Esophagus (tissue), 2 donors: ENCODE measurements at places on chromosomes 6 and 20. TPM values are rescaled to one million over a fixed set of nuclear protein-coding genes. Genes with fewer than 3 reads are reported as not detected.

Gene SLC17A3
- polyA plus RNA-seq, result not detected

Gene GPR6
- not detected for polyA plus RNA-seq

Gene KCNS1
- 0.04 TPM for polyA plus RNA-seq

Gene GRM1
- polyA plus RNA-seq, result not detected

Gene GATA5
- 0.04 TPM for polyA plus RNA-seq
